ENCODE measurements at places on chromosomes 13 and 19. TPM values are rescaled to one million over a fixed set of nuclear protein-coding genes. Genes with fewer than 3 reads are reported as not detected.

Gene ATP4B
- total RNA-seq: not detected

Gene RGL3
- 1.3 TPM for total RNA-seq

Gene C19orf67
- total RNA-seq: not detected

Gene CCDC8
- not detected for total RNA-seq

Measured in A549 treated with Hydrocortisone at 1 μM for 4 hours (cell line).